ENCODE measurements at places on chromosomes 1 and 21.

GRCh38 chr1:180040034-180040433 lies 85.4 kb downstream of the CEP350 start:
- peak; percentile 79 for DNase-seq

DNA sequence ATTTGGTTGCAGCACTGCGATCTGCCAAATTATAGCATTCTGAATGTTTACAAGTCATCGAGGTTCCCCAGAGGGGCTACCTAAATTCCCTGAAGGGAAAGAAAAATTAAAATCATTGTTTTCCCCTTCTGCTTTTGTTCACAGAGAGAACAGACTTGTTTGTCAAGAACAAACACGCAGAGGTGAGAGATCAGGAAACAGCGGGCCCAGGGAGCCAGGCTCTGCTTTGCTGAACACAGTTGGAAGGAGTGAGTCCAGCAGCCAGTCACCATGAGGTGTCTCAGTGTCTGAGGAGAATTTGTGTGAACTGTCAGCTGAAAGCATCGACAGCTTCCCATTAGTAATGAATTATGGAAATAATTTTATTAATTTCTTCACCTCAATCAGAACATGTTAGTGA lies 52.5 kb downstream of the RWDD3 start:
- no peak for DNase-seq

DNA sequence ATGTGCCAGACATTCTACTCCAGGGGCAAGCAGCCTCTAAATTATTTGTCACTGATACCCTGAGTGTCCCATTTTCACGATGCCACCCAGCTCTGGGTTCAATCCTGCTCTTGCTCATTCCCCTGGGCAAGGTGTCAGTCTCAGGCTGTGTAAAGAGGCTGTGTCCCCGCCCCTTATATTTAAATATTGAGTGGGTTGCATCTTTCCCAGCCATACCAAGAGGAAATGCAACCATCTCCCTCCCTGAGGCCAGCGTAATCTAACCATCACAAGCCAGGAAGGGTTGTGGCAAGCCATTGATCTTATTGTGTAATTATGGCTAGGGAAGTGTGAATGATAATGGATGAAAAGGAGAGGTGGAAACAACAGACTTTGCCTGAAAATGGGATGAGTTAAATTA lies 54.7 kb upstream of the CLDN14 start:
- DNase-seq: no peak

DNA sequence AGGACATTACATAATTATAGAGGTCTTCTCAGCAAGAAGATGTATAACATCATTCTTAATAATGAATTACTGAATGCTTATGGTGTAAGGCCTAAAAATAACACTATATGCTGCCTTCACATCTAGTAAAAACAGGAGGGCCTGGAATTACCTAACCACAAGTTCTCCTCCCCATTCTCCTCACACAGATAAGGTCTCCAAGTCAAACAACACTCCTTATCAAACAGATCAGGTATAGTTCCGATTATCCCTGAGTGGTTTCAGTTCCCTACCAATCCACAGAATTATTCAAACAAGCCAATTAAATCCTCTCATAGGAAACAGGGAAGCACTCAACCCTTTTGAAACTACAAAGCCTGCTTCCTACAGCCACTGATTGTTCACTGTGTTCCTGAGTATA lies 4.0 kb upstream of the AGBL4 start:
- no peak for DNase-seq

- no peak for DNase-seq
Measured at GRCh38 chr1:206808615-206809014, 36.3 kb upstream of the IL10 start.

DNA sequence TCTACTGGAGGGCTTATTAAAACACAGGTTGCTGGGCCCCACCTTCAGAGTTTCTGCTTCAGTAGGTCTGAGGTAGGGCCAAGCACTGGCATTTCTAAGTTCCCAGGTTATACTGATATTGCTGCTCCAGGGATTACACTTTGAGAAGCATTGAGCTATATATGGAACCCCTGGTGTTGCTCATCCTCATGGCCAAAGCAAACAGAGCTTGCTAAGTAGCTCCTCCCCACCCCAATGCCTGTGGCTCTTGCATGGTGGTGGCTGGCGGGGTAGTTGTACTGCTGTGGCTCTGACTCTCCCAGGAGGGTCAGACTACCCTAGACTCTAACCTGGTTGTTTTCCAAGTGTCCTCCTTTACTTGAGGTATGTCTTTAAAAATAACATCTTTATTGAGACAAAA lies 143.6 kb downstream of the SPATA46 start:
- no peak for DNase-seq

- no peak for DNase-seq
Measured at GRCh38 chr1:52057255-52057654, 1.2 kb downstream of the BTF3L4 start.

- no peak for DNase-seq
Measured at GRCh38 chr1:71364236-71364635, 283.4 kb upstream of the ZRANB2 start.

GRCh38 chr1:197868751-197869489 lies 33.5 kb upstream of the C1orf53 start:
- DNase-seq: peak; percentile 27

DNA sequence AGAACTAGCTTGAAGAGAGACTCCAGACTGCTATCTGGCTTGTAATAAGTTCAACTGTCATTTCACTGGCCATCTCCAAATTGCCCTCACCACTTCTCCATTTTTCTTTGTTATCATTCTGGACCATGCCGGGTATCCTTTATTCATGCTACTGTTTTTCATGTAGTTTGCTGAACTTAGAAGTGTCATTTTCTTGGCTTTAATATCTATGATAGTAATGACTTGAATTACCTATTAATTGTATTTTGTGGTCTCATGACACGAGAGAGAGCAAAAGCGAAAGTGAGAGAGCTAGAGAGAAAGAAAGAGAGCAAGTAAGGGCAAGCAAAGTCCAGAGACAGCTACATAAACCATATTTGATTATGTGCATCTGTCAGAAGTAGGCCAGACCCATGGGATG lies 184.9 kb upstream of the ATP1B1 start:
- no peak for DNase-seq
